Upper lobe of left lung (tissue), 6 donors: ENCODE measurements at places on chromosomes 5 and 9.

DNA sequence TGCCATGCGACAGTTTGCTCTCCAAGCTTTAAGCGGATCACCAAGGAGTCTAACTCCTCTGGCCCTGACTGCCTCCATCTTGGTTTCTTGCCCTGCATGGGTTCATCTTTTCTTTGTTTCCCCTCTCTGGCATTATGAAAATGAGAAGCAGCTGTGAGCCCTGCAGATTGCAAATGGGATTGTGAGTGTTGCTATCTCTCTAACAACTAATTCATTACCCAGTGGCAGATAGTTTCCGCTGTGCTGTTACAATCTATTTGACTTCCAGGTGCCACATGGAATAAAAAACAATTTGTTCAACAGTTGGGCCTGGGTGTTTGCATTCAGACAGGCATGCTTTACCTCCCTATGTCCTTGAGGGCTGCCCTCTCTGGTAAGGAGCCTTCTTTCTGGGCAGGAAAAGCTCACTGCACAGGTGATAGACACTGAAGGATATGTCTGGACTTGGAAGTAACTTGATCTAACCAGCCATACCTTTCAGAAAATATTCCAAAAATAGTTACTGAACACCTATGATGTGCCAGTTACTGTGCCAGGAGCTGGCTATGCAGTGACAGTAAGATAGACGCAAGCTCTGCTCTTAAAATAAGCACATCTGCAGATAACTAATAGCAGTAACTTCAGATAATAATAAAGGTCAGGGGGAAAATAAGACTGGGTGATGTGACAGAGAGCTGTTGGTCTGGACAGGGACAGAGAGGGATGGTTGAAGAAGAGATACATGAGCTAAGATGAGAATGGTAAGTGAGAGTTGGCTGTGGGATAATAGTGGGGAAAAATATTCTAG lies 40.1 kb downstream of the GRIA1 start:
- no peak overlapping the region for H3K27ac ChIP-seq
- no peak for DNase-seq
- no peaks in the 10 kb centered on the region for H3K4me1 ChIP-seq
- H3K27me3 ChIP-seq, result no peaks in the 10 kb centered on the region

- no peak for DNase-seq
- H3K27me3 ChIP-seq, result no peaks in the 10 kb centered on the region
- no peaks in the 10 kb centered on the region for H3K36me3 ChIP-seq
- H3K4me1 ChIP-seq, result no peaks in the 10 kb centered on the region
- H3K27ac ChIP-seq, result no peak overlapping the region
These were observed 726.1 kb upstream of the ADAMTS16 start for GRCh38 chr5:4413996-4414395.

DNA sequence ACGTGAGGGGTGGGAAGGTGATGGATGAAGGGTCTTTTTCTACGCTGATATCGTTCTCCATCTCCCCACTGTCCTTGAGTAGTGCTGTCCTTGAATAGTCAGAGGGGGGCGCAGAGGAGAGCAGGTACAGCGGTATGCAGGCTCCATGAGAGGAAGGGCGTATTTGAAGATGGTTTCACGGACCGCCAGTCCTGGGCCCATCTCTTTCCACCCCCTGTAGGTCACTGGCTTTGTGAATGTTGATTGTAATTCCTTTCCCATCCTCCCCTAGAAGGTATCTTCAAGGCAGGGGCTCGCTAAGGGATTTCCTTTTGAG lies 40.8 kb upstream of the DAB2IP start:
- H3K27me3 ChIP-seq, result no peaks in the 10 kb centered on the region
- H3K36me3 ChIP-seq, result no peaks in the 10 kb centered on the region
- H3K4me3 ChIP-seq, result no peak overlapping the region
- peaks cover 19% of the 10 kb centered on the region for H3K4me1 ChIP-seq
- no peak overlapping the region for H3K27ac ChIP-seq
- DNase-seq, result no peak

- no peak overlapping the region for H3K4me3 ChIP-seq
- H3K27me3 ChIP-seq, result no peaks in the 10 kb centered on the region
- H3K4me1 ChIP-seq, result no peaks in the 10 kb centered on the region
- H3K27ac ChIP-seq, result no peak overlapping the region
- H3K36me3 ChIP-seq, result no peaks in the 10 kb centered on the region
- no peak for DNase-seq
These were observed 126.1 kb downstream of the DRD1 start for GRCh38 chr5:175317872-175318271.
